GM19239 (cell line): ENCODE measurements at places on chromosomes 1 and 21.

DNA sequence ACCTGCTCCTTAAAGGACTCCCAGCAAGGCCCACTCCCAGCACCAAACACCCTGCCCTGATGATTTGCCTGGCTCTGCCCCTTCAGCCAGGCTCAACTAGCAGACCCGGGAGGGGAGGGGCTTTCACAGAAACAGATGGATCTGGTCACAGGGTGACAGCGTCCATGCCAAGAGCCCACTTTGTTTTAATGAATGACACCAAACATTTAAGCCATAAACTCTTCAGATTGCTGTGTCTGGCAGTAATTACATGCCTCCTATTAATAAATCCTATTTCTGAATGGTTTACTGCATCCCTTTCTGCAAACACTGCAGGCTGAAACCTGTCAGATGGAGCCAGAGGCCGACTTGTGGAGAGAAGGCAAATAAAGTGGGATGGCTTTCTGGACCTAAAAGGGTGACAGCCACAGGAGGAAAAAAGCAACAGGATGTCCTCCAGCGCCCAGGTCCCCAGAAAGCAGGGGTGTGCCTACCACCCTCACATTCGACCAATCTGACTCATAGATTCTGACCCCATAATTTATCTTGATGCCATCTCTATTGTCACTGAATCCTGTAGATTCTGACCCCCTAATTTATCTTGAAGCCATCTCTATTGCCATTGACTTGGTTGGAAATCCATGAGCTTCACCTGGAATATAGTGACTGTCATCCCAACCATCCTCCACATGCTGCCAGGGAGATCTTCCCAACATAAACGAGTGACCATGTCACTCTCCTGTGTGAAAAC, 200.9 kb downstream of the PLPP3 start:
- no peak for DNase-seq

DNA sequence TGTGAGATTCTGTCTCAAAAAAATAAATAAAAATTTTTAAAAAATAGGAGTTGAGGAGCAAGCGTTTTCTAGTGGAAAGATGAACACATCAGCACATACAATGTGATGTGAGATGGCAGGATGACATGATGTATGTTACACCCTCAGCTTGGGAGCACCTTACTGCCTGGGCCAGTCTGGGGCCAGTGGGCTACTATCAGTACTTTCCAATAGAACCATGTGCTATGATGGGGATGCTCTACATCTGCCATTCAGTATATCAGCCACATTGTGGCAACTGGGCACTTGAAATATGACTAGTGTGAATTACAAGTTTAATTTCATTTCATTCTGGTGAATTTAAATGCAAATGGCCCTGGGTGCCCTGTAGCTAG, 156.0 kb downstream of the PGBD5 start:
- no peak for DNase-seq

GRCh38 chr1:158098256-158098655, 82.4 kb upstream of the CD1D start:
- no peak for DNase-seq

- DNase-seq = no peak
These were observed 460.0 kb upstream of the RGS18 start for GRCh38 chr1:191698246-191698645.

- DNase-seq = no peak
These were observed 6.3 kb downstream of the HAPLN2 start for GRCh38 chr1:156625436-156626078.

DNA sequence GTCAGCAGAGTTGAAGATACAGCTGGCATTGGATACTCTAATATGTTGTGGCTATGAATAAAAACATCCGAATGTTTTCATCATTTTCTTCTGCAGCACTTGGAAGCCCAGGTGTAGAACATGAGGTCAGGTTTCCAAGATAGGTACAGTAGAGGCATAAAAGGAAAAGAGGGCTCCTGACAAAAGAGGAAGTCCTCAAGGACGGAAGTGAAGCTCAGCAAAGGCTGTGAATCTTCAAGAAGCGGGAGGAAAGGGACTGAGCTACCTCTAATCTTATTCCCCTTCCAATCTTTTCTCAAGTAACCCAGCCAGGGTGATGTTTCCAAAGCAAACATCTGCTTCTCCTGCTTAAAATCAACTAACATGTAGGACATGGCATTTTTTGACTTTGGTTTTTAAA, 4.4 kb upstream of the PIK3C2B start:
- no peak for DNase-seq

DNA sequence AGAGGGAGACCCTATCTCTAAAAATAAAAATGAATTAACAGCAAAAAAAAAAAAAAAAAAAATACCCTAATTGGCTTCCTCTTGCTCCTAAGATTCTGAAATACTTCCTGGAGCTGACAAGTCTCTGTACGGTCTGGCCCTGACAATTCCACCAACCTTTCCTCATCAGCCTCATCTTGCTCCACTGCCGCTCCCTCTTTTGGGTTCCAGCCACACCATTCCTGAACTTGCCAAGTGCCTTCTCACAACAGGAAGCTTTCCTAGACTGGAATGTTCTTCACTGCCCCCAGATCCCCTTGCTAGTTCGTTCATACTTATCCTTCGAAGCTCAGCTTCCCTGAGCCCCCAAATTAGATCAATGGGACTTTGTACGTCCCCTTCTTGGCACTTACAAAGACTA, 37.0 kb downstream of the AKNAD1 start:
- DNase-seq = no peak

DNA sequence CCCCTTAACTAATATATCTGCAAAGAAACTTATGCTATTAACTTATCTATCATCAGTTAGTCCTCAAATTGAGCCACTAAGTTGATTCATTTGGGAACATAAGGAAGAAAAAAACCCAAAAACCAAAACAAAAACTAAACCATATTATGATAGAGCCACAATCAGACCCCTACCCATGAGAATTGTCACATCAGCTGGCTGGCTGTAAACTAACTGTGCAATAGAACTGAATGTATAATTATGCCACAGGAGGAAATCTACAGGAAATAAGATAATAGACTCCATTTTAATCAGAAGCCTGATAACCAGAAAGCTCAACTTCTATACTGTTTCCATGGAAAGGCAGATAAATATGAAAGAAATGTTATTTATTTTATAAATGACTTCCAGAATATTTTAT, 110.0 kb downstream of the RGL1 start:
- DNase-seq = no peak

GRCh38 chr1:188170411-188170810, 1341.7 kb downstream of the PLA2G4A start:
- DNase-seq = no peak

DNA sequence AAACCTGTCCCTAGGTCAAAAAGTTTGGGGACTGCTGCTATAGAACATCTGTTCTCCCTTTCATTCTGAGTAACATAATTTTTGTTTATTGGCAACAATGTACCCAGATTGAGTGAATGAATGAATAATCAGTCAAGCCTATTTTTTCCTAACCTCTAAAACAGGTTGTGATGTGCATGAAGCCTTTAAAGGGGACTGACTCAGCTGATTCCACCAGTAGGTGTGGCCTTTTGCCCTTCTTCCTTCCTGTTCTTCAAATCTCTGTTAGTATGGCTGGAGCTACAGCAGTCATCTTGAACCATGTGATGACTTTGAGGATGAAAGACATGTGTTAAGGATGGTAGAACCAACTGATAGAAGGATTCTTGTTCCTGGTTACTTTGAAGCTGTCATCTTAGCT, 476.1 kb downstream of the NUF2 start:
- no peak for DNase-seq

DNA sequence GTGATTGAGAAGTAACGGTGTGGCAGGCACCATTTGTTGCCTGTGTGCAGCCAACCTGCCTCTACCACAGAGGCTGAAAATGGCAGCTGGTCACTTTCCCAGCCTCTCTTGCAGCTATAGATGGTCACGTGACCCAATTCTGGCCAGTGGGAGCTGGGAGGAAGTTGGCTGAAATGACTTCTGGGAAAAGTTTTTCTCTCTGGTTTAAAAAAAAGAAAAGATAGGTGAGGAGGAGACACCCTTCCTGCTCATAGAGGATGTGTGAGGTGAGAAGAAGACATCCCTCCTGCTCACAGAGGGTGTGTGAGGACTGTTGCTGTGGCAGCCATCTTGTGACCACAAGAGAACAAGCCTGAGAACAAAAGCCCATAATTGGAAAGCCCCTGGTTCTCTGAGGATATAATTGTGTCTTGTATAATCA, 122.8 kb downstream of the SYF2 start:
- no peak for DNase-seq

GRCh38 chr1:94937820-94938219, 10.9 kb upstream of the CNN3 start:
- DNase-seq = no peak

GRCh38 chr1:39668111-39668510, 3.8 kb downstream of the NT5C1A start:
- no peak for DNase-seq

DNA sequence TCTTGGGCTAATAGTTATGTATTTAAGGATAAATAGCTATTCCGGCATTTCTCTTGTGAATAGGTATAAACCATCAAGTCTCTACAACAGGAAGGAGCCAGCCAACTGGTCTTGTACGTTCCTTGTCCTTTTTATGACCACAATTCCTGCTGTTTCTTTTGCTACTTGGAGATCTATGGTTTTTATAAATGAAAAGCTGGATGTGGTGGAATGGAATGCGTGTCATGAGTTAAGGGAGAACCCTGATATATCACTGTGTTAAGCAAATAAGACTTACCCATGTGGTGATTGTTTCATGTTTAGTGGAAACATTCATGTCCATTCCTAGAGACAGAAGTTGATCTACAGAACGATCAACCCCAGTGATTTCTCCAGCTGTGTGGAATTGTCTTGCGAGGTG, 282.1 kb downstream of the RPS6KC1 start:
- DNase-seq = no peak

- DNase-seq = no peak
These were observed 16.8 kb downstream of the RAP1GAP start for GRCh38 chr1:21652101-21652936.

GRCh38 chr1:63563745-63564144, 29.5 kb upstream of the PGM1 start:
- no peak for DNase-seq

GRCh38 chr1:46479744-46480350, 9.8 kb upstream of the DMBX1 start:
- no peak for DNase-seq
